ENCODE measurements at places on chromosomes 11 and 22.
A peak's percentile ranks its signal among the peaks of the same experiment; 100 is the strongest.

DNA sequence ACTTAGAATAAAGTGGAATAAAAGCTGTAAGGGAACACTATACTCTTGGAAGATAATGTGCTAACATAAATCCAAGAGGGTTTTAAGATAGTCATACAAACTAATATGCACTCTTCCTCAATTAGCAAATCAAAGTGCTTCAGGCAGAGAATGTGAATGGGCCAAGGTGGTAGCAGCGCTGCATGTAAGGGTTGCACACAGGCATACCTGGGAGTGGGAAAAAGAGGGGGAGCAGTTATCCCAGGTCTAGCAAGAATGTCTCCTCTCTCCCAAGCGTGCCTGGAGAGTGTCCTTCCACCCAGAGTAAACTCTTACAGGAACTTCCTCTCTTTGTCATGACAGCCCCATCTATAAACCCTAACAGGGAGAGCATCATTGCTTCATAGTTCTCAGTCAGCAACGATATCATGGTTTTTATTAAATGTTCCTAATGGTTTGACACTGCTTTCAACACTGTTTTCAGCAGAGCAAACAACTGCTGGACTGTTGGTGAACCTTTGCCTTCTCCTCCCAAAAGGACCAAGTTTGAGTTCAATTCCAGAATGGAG, 61.6 kb downstream of the SYTL2 start:
- no peak for DNase-seq

- peak; percentile 30 for DNase-seq
These were observed 301.4 kb upstream of the PDGFD start for GRCh38 chr11:104465321-104465720.

DNA sequence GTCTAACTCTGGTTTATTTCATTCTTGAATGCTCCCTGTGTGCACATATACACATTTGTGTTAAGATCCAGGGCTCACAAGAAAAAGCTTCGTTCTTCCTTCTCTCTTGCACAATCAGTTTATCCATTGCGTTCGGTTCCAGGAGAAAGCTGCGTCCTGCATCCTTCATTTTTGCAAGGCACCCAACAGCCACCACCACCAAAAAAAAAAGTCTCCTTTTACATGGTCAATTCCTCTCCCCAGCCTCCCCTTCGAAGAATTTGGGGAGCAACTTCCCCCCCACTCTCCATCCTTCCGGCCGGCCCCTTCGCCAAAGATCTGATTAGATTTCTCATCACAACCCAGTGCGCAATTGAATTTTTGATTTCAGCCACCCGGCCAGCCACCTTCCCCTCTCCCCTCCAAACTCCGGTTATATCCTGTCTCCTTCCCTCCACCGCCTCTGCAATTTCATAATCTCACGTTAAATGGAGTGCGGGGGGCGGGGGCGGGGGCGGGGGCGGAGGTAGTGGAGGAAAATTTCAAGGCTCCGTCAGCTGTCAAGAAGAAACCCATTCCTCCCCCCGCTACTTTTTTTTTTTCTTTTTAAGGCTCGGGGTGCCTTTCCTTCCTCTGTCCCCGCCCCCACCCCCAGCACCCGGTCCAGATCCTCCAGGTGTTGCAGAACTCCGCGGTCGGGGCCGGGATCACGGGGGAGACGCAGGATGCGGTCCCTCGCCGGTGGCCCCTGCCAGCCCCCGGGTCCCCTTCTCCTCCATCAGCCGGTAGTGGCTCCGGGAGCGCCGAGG, 1166.5 kb downstream of the LRRC4C start:
- DNase-seq = no peak

- DNase-seq = no peak
These were observed 487.2 kb downstream of the MN1 start for GRCh38 chr22:27314276-27314807.

GRCh38 chr11:6618117-6619003, 862 bp downstream of the TPP1 start:
- peak; percentile 85 for DNase-seq

DNA sequence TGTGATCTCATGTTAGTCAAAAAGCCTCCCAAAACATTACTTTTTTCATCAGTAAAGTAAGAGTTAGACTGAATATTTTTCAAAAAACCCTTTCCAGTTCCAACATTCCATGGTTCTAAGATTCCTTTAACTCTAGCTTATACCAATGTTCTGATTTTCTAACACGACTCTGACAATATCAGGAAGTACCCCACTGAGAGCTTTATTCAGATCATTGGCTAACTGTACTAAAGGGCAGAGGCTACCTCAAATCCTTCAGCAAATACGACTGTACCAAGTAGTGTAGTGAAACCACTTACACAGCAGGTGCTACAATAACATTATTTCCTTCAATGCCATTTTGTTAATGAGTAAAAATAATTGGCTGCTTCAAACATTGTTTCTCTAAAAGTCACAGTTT, 213.4 kb upstream of the PITPNB start:
- DNase-seq = no peak

GRCh38 chr11:95655536-95655935, 134.0 kb downstream of the FAM76B start:
- no peak for DNase-seq

- DNase-seq = peak; percentile 57
These were observed 62.7 kb upstream of the AMPD3 start for GRCh38 chr11:10392095-10393079.

GRCh38 chr11:110251836-110252235, 44.6 kb downstream of the RDX start:
- DNase-seq = peak; percentile 62

- DNase-seq = peak; percentile 49
These were observed 18.8 kb downstream of the RASD2 start for GRCh38 chr22:35559354-35560005.

GRCh38 chr11:94537031-94537600, 6.6 kb upstream of the FUT4 start:
- peak; percentile 69 for DNase-seq

GRCh38 chr11:100963375-100963774, 166.2 kb downstream of the PGR start:
- DNase-seq = no peak

- DNase-seq = no peak
These were observed 119.2 kb upstream of the TMEM45B start for GRCh38 chr11:129696309-129696989.

GRCh38 chr11:82765466-82766034, 31.9 kb upstream of the FAM181B start:
- no peak for DNase-seq

DNA sequence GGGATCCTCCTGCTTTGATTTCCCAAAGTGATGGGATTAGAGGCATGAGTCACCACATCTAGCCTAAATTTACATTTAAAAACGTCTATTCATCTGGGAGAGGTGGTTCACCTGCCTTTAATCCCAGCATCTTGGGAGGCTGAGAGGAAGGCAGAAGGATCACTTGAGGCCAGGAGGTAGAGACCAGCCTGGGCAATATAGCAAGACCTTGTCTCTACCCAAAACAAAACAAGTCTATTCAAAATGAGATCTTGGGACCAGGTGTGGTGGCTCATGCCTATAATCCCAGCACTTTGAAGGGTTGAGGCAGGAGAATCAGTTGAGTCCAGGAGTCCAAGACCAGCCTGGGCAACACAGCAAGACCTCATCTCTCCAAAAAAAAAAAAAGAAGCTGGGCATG, 4.9 kb upstream of the UBASH3B start:
- no peak for DNase-seq

GRCh38 chr11:10715571-10715970, 22.0 kb upstream of the IRAG1 start:
- DNase-seq = no peak

GRCh38 chr11:17563961-17564686, 17.1 kb downstream of the OTOG start:
- no peak for DNase-seq

DNA sequence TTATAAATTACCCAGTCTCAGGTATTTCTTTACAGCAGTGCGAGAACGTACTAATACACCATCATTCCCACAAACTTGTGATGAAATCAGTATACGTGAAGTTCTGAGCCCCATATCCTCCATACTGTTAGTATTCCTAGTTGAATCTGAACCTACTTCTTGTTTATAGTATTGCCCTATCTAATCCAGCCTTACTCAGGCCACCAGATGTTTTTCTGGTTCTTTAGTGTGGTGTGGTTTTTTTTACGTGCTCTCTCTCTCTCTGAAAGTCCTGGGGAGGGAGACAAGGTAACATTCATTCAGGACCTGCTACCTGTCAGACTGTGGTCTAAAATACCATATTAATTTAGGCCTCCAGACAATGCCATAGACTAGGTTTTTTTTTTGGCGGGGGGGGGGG, 47.6 kb upstream of the TEAD1 start:
- no peak for DNase-seq

DNA sequence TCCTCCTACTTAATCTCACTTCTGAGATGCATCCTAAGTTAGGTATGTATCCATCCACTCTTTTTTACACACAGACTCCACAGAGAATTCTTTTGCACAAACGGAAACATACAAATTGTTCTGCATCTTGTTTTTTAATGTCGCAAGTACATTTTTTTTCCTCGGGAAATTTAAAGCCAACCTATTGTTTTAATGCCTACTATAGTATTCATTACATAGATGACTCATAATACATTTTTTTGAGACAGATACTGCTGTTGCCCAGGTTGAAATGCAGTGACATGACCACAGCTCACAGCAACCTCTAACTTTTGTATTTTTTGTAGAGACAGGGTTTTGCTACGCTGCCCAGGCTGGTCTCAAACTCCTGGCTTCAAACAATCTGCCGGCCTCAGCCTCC, 90.8 kb upstream of the TMEM45B start:
- DNase-seq = no peak

DNA sequence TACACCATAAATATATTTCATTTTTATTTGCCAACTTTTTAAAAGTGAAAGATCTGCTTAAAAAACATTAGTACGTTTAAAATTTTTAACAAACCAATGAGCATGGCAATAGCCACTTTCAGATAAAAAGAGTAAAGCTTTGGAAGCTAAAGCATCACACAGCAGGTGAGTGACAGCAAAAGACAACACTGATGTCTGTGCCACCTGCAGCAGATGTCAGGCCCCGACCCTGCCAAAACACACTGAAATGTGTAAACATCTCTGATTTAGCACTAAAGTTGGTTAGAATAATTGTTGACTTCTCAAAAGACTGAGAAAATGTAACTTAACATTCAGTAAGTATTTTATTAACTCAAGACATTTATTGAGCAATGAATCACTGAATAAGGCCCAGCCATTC, 232.9 kb downstream of the DLG2 start:
- DNase-seq = no peak

DNA sequence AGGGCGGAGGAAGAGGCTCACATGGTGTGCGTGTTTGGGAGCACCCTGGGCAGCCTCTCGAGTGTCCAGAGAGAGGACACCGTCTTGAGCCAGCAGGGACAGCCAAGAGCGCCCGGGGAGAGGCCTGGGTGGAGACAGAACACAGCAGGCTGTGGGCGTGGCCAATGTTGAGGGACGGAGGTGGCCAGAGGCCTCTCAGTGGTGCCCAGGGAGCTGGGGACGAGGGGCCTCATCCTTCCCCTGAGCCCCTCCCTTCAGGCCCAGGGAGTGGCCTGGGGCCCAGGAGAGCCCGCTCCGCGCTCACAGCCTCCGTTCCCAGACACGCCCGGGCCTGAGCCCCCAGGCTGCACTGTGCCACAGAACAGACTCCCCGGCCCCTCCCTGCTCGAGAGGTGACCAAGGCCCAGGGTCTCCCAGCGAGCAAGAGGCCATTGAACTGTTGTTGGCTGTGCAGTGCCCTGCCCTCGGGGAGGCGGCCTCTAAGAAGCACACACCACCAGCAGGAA, 48.4 kb downstream of the CDKN1C start:
- DNase-seq = no peak

- no peak for DNase-seq
These were observed 908 bp downstream of the TRPM5 start for GRCh38 chr11:2443406-2443805.

DNA sequence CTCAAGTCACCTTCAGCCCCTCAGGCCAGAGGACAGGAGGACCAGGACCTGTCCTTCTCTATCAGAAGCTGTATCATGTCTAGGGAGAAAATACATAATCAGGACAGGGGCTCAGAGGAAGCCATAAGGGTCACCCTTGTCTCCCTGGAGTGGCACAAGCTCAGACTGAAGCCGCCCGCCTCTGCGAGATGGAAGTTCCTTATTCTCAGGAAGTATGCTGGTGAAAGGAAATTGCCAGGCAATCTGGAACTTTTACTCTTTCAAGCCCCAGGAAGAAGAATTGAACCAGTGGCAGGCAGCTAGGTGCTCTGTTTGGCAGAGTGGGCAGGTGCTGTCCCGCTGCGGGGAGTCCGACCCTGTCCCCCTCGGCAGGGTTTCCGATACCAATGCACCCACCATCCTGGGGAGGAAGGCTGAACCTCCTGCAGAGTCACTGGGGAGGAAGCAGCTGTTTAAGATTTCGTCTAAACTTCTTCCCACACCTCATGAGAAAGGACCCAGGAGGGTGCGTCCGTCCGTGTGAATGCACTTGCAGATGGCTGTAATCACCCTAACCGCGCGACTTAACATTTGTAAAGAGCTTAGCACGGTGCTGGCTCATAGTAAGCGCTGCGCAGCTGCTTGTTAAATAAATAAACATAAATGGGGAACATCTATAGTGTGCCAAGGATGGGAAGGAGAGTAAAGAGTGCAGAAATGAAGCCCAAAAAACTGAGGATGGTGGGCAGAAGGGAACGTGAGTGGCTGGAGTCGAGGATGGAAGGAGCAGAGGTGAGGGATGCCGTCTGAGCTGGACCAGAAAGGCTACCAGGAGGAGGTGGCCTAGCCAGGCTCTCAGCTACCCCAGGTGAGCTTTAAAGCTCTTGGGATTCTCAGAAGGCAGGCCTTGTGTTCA, 5.0 kb upstream of the ANO1 start:
- DNase-seq = no peak

DNA sequence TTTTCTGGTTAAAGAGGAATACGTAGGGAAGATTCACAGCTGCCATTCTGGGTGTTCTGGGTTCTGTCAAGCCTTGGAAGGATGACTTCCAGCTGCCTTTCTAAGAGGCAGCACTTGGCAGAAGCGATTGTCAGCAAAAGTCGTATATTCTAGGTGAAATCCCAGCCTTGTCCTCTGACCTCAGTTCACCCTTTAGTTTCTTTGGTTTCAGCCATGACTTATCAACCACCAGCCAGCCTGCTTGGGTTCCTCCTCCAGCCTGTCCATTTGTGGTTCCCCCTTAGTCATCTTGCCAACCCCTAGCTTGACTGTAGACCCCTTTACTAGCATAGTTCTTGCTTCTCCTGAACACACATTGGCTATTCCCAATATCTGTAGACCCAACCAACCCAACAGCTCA, 102.3 kb upstream of the CD44 start:
- no peak for DNase-seq

DNA sequence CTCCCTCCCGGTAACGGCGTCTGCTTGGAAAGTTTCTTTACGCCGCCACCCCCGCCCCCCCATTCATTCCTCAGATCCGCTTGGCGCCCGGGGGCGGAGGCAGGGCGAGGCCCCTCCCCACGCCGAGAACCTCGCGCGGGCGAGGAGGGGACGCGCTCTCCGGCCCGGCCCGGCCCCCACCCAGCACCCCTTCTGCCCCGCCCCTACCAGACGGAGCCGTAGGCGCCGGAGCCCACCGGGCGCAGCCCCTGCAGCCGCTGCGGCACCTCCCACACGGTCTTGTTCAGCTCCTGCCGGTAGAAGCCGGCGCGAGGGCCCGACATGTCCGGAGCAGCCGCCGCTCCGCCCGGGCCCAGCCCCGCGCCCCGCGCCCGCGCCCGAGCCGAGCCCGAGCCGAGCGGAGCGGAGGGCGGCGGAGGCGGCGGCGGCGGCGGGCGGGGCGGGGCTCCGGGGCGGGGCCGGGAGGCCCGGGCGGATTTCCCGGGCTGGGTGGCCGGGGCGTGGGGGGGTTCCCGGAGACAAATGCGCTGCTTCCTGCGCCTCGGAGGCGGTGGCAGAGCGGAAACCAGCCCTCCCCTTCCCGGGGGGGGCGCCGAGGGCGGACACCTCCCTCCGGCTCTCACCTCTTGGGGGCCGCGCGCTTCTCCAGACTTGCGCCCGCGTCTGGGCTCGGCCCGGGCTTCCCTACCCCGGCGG, at the start of gene MAPK11:
Gene MAPK11 (minus strand): TSS at position 411 of the 696 bp plus-strand sequence. CDS start 88 bp downstream, at position 323.
- peak; percentile 48 for DNase-seq
